ENCODE measurements at places on chromosomes 11 and 22.

GRCh38 chr11:19294444-19294843 lies 53.7 kb upstream of the E2F8 start:
- no peak for DNase-seq

- DNase-seq = no peak
These were observed 1.8 kb upstream of the VSTM5 start for GRCh38 chr11:93852242-93852641.

DNA sequence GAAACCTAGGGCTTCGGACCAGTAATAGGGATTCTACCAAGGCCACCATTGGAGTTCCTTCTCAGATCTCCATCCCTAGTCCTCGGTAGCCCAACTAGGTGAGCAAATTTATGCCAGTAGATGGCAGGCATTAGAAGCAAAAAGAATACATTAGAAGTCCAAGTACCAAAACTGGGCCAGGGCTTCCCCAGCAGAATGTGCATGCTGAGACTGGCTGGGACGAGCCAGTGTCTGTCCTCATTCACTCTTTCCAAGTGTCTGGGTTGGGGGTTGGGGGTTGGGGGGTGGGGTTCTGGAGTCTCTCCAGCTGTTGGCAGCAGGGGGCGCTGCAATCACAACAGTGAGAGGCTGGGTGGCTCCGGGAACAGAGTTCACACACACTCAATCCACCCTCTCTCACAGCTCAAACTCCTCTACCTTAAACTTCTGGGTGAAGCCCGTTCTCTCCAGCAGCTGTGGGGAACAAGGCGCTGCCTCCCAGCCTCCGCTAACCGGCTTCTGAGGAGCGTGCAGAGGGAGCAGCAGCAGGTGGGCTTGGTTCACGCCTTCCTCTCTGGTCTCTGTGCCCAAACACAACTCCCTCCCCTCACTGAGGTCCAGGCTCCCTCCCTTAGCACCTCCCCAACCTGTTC lies 57.5 kb downstream of the BTG4 start:
- DNase-seq = peak; percentile 53

DNA sequence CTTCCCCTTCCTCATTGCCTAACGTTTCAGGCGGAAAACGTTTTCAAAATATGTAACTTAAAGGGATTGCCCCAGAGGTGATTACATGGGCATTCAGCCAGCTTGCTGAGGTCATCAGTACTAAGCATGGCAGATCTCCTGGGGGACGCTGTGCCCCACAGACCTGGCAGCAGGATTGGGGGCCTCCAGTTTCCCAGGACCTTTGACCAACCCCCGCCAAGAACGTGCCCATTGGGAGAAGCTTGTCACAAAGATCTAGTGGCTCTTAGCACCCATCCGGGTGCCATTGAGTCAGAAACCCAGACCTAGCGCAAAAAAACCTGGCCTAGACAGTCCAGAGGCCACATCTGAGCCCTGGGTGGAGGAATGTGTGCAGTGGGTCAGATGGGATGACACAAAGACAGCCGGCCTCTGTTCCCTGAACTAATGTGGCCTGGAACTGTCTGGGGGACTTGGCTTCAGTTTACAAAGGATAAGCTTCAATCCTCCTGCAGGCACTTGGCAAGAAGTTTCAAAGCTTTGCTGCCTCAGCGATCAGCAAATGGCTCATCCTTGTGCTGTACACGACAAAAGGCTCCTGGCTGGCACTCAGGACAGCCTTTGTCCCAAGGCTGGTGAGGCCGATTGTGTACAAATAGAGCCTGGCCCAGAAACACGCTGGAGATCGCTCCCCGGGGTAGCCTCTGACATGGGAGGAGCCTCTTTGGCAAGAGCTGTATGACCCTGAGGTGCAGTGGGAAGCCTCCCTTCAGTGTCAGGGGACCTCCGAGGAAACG lies 9.5 kb downstream of the C1QTNF6 start:
- peak; percentile 29 for DNase-seq

DNA sequence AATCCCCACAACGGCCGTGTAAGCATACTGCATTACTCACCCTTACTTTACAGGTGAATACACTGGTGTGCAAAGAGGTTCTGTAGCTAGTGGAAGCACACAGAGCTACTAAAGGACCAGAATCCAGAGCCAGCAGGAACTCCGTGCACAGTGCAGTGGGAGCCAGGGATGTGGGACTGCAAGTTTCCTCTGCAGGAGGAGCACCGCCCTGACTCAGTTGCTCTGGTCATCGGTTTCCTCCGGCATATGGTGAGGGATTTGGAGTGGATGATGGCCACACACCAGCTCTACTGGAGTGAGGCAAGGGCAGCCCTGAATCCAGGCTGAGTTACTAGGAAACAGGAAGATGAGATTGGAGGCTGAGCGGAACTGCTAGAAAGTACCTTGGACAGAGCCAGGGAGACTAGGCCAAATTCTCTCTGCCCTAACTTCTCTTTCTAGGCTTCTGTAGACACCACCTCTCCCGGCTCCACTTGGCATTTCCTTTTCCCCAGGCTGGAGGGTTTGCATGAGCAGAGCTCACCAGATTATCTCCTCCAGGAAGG lies 18.2 kb upstream of the C22orf42 start:
- DNase-seq = no peak

GRCh38 chr22:50673231-50674129 lies 857 bp downstream of the SHANK3 start:
- DNase-seq = no peak

- DNase-seq = no peak
These were observed 919.2 kb downstream of the METTL15 start for GRCh38 chr11:29027436-29027835.

- DNase-seq = no peak
These were observed at the start of gene ST14 for GRCh38 chr11:130159657-130160497. Gene ST14 (plus strand): TSS chr11:130159782. CDS start chr11:130159980, 198 bp downstream.

- no peak for DNase-seq
These were observed 37.8 kb downstream of the HSD17B12 start for GRCh38 chr11:43718373-43718772.

GRCh38 chr22:17079572-17079971 lies 5.2 kb upstream of the IL17RA start:
- DNase-seq = no peak

GRCh38 chr11:58830673-58831301 lies 13.7 kb downstream of the GLYATL2 start:
- DNase-seq = no peak

GRCh38 chr11:116422556-116422955 lies 350.2 kb downstream of the BUD13 start:
- no peak for DNase-seq

- DNase-seq = peak; percentile 90
These were observed 14.3 kb downstream of the BLID start for GRCh38 chr11:122101625-122102291.

DNA sequence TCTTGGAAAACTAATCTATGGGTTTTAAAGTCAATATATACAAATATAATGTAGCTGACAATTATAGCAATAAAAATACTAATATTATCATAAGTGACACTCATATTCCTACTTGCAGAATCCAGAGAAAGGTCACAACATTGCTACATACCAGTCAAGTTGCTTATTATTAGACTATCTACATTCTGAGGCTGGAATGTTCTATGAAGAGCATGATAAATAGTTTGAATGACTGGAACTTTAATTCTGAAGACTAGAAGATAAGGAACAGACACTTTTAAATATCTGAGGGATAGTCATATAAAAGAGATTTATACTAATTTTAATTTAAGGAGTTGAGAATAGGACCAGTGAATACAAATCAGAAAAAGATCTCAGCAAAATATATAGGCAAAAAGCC lies 146.0 kb downstream of the GUCY1A2 start:
- no peak for DNase-seq

DNA sequence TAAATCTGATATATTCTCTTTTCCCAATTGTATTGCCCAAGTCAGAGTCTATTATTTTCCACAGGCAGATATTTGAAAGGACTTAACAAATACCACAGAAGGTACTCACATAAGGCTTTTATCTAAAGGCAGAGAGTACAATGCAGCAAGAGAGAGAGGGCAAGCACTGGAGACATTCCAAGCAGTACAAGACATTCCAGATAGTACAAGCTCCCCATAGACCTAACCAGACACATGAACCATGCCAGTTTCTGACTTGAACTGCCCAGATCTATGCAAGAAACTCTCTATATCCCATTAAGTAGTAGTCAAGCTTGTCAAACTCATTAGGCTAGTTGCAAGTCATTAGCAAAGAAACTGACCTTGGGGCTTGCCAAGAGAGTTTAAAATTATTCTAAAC lies 11.2 kb upstream of the MS4A6E start:
- no peak for DNase-seq

- no peak for DNase-seq
These were observed 21.6 kb upstream of the TMA7B start for GRCh38 chr22:39938509-39939111.

DNA sequence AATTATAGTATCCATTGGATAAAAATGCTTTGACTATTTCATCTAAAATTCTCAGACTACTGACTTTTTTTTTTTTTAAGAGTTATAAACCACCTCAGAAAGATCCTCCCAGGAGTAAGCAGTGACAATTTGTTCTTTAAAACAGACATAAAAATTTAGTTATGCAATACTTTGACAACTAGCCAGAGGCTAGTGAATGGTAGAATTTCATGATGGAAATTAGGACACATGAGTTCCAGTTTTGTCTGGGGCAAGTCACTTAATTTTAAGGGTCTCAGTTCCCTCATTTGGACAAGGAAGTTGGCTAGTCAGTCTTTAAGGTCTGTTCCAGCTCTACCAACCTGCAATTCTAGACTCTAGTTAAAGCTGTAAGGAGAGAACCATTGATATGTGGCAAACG lies 2.9 kb downstream of the IL18 start:
- peak; percentile 2 for DNase-seq

- no peak for DNase-seq
These were observed 24.8 kb downstream of the LARGE1 start for GRCh38 chr22:33895444-33895843.

DNA sequence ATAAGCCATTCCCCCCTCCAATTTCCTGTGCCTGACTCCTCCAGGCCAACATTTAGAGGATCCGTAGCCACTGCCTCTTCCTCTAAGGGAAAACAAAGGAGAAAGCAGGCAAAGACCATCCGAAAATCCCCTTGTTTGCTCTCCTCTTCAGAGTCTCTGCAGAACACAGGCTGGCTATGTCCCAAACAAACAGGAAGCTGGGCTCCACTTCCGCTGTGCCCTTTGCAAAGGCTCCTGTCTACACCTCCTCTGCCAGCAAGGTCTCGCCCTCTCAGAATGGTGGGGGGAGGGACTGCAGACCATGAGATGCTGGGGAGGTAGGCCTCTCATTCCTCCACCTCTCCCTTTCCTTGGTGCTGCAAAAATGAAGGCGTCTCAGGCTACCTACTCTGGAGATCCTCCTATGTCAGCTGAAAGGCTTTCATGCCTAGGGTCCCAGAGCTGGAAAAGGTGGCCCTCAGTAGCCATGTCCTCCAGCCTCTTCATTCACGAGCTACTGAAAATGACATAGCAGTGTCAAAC lies 596.2 kb downstream of the BUD13 start:
- no peak for DNase-seq

Measured in fibroblast of gingiva (primary cell).